ENCODE measurements at places on chromosomes 7 and 10. TPM values are rescaled to one million over a fixed set of nuclear protein-coding genes. Genes with fewer than 3 reads are reported as not detected.

- DNase-seq = no peak
These were observed 54.9 kb upstream of the NAMPT start for GRCh38 chr7:106339513-106340246.

GRCh38 chr7:128708824-128709223 lies 30.3 kb upstream of the CALU start:
- no peak for DNase-seq

The CLDN15 gene
- 3.2 TPM for total RNA-seq

The DGKI gene
- total RNA-seq = 11.3 TPM
